ENCODE measurements at places on chromosomes 13 and 19. TPM values are rescaled to one million over a fixed set of nuclear protein-coding genes. Genes with fewer than 3 reads are reported as not detected.

The MISP3 gene
- 2.7 TPM for total RNA-seq

The MAP2K7 gene
- total RNA-seq, result 47.6 TPM

- no peak for DNase-seq
- no peak overlapping the region for H3K27ac ChIP-seq
- no peaks in the 10 kb centered on the region for H3K27me3 ChIP-seq
These were observed 863 bp downstream of the AURKC start for GRCh38 chr19:57231686-57232085.

DNA sequence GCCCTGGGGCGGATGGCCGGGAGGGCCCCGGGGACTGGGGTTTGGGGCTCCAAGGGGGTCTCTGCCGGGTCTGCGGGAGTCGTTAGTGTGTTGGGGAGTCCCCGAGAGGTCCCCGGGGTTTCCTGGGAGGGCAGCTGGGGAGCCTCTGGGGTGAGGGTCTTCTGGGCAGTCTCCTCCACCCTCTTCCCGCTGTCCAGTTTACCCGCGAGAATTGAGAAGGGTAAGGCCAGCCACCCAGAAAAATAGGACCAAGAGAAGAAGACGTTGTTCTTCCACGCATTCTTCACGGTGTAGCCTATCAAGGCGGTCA, 1.0 kb upstream of the ETFB start:
- H3K27ac ChIP-seq, result peak overlapping the region; percentile 98
- H3K4me1 ChIP-seq, result peaks cover 57% of the 10 kb centered on the region
- no peak for DNase-seq
- no peaks in the 10 kb centered on the region for H3K27me3 ChIP-seq
- H3K4me3 ChIP-seq, result peak overlapping the region; percentile 98
- peaks cover 61% of the 10 kb centered on the region for H3K36me3 ChIP-seq

- peaks cover 33% of the 10 kb centered on the region for H3K4me1 ChIP-seq
- peaks cover 3% of the 10 kb centered on the region for H3K27me3 ChIP-seq
- no peak overlapping the region for H3K4me3 ChIP-seq
- no peak for DNase-seq
- no peaks in the 10 kb centered on the region for H3K36me3 ChIP-seq
These were observed 248.3 kb downstream of the DLEU7 start for GRCh38 chr13:50595196-50595595.

- peaks cover 9% of the 10 kb centered on the region for H3K4me1 ChIP-seq
- peaks cover 16% of the 10 kb centered on the region for H3K27me3 ChIP-seq
- no peaks in the 10 kb centered on the region for H3K36me3 ChIP-seq
- H3K4me3 ChIP-seq, result no peak overlapping the region
- H3K27ac ChIP-seq, result no peak overlapping the region
- DNase-seq, result no peak
These were observed 20.7 kb upstream of the NLRP12 start for GRCh38 chr19:53844849-53845246.

GRCh38 chr13:111532111-111532510, 211.7 kb downstream of the TEX29 start:
- H3K4me1 ChIP-seq, result no peaks in the 10 kb centered on the region
- H3K36me3 ChIP-seq, result no peaks in the 10 kb centered on the region
- no peak overlapping the region for H3K4me3 ChIP-seq

- no peaks in the 10 kb centered on the region for H3K27me3 ChIP-seq
- peak; percentile 95 for DNase-seq
- peak overlapping the region; percentile 96 for H3K27ac ChIP-seq
These were observed 586 bp downstream of the LIG1 start for GRCh38 chr19:48169578-48169938.

- H3K4me3 ChIP-seq, result no peak overlapping the region
- H3K27me3 ChIP-seq, result peaks cover 25% of the 10 kb centered on the region
- H3K27ac ChIP-seq, result no peak overlapping the region
- H3K36me3 ChIP-seq, result no peaks in the 10 kb centered on the region
- DNase-seq, result no peak
These were observed 52.8 kb downstream of the SPTBN4 start for GRCh38 chr19:40519352-40520322.

- no peak for DNase-seq
- H3K27me3 ChIP-seq, result peaks cover 2% of the 10 kb centered on the region
- peak overlapping the region; percentile 97 for H3K4me3 ChIP-seq
- peaks cover 47% of the 10 kb centered on the region for H3K36me3 ChIP-seq
These were observed 233 bp downstream of the ZNF561 start for GRCh38 chr19:9620842-9621155.

- no peak for DNase-seq
- H3K4me3 ChIP-seq, result no peak overlapping the region
- H3K27ac ChIP-seq, result no peak overlapping the region
- H3K36me3 ChIP-seq, result peaks cover 7% of the 10 kb centered on the region
- peaks cover 3% of the 10 kb centered on the region for H3K4me1 ChIP-seq
- H3K27me3 ChIP-seq, result peaks cover 11% of the 10 kb centered on the region
These were observed 29.1 kb downstream of the SHISA2 start for GRCh38 chr13:26022538-26023292.

GRCh38 chr19:1844513-1845124, 3.7 kb downstream of the REXO1 start:
- H3K4me1 ChIP-seq, result peaks cover 31% of the 10 kb centered on the region
- DNase-seq, result no peak

DNA sequence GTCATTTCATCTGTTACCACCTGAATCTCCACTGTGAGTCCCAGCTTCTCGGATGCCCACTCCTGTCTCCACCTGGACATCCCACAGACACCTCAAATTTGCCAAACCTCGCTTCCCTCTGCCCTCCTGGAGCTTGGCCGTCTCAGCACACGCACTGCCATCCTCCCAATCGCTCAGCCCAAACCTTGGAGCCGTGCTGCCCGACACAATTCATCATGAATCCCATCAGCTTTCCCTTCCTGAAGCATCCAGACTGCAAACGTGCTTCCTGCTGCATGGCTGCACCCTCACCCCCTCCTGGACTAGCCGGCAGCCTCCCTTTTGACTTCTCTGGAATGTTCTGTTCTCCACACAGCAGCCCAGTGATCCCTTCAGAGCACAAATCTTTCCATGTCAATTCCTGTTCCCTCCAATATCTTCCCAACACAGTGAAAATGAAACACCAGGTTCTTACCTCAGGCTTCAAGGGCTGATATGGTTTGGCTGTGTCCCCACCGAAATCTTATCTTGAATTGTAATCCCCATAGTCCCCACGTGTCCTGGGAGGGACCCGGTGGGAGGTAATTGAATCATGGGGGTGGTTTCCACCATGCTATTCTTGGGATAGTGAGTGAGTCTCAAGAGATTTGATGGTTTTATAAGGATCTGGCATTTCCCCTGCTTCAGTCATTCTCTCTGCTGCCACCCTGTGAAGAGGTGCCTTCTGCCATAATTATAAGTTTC, 1.1 kb upstream of the PROZ start:
- H3K4me1 ChIP-seq, result peaks cover 24% of the 10 kb centered on the region
- H3K36me3 ChIP-seq, result peaks cover 9% of the 10 kb centered on the region
- H3K27ac ChIP-seq, result no peak overlapping the region
- no peak for DNase-seq

- H3K4me1 ChIP-seq, result peaks cover 7% of the 10 kb centered on the region
- peaks cover 2% of the 10 kb centered on the region for H3K36me3 ChIP-seq
- no peak overlapping the region for H3K27ac ChIP-seq
- DNase-seq, result no peak
These were observed 2.2 kb downstream of the IL11 start for GRCh38 chr19:55368106-55368505.

DNA sequence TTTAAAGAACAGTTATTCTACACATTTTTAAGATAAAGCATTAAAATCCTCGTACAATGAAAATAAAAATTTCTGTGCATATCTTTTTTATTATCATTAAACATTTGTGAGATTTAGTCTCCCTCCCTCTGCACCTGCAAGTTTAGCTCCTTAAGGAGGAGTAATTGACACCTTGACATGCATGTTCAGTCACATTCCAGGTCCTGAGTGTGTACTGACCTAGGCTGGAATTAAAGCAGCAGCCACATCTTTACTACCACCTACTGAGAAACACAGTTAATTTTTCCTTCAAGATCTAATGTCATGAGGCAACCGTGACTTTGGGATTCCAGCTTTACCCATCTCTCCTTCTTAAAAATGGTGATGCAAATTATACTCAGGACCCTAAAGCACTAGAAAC, 123.1 kb upstream of the FREM2 start:
- H3K4me3 ChIP-seq, result no peak overlapping the region
- no peaks in the 10 kb centered on the region for H3K27me3 ChIP-seq
- DNase-seq, result no peak
- no peaks in the 10 kb centered on the region for H3K36me3 ChIP-seq
- no peak overlapping the region for H3K27ac ChIP-seq
- no peaks in the 10 kb centered on the region for H3K4me1 ChIP-seq

DNA sequence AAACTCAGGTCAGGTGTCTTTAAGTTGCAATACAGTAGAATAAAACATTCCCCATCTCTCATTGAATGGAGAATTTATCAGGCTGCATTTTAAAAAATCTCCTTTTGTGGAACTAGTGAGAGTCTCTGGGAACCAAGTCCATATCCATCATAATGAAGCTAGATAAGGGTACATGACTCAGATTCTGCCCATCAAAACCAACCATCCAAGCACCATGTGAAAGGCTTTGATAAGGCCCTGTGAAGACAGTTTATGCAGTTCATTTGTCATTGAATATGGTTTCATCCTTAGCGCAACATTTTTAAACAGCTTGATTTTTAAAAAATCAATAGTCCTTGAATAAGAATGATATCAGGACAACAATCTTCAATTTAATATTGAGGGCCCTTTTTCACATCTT, 56.3 kb upstream of the DIAPH3 start:
- peaks cover 2% of the 10 kb centered on the region for H3K27me3 ChIP-seq
- no peak overlapping the region for H3K27ac ChIP-seq
- no peaks in the 10 kb centered on the region for H3K4me1 ChIP-seq
- H3K4me3 ChIP-seq, result no peak overlapping the region

GRCh38 chr13:51923983-51924539, 62.3 kb downstream of the CCDC70 start:
- H3K27ac ChIP-seq, result no peak overlapping the region
- H3K4me3 ChIP-seq, result no peak overlapping the region
- DNase-seq, result no peak
- H3K27me3 ChIP-seq, result no peaks in the 10 kb centered on the region
- H3K4me1 ChIP-seq, result peaks cover 20% of the 10 kb centered on the region

Measured in activated CD4-positive, alpha-beta T cell treated with anti-CD3 and anti-CD28 coated beads, Interleukin-2, amount 10 ng/mL, durations not matched to agents 24 days and 14 days (primary cell).